GM13976 (cell line): ENCODE measurements at places on chromosomes 12 and 14.

DNA sequence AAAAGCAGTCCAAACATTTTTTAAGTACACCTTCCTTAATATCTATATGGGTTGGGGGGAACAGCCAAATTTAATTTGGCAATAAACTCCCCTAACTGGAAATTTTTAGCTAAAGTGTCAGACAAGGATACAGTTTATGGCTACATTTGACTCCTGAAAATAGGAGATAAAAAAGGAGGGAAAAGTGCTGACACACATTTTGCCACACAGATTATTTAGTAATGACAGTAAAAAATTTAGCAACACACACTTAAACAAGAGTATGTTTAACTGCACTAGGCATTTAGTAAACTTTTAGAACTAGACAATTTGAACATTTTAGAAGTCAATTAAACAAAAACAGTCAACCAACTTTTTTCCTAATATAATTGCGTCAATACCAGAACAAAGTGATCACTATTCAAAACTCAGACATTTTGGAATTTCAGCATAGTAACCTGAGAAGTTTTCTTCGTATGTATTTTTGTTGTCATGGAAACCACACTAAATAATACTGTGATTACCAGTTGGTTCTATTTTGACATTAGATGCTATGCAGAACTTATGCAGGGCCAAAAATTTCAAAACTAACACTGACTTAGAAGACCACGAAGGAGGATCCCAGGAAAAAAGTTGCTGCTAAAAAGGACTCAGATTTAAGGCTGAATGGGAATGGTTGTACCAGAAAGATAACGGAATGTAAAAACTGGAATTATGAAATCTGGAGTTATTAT lies 13.4 kb downstream of the GMFB start:
- DNase-seq: no peak

- DNase-seq: no peak
These were observed 101.2 kb downstream of the AKAP6 start for GRCh38 chr14:32430326-32430725.

GRCh38 chr12:22396735-22397134 lies 62.2 kb upstream of the ST8SIA1 start:
- DNase-seq: no peak

DNA sequence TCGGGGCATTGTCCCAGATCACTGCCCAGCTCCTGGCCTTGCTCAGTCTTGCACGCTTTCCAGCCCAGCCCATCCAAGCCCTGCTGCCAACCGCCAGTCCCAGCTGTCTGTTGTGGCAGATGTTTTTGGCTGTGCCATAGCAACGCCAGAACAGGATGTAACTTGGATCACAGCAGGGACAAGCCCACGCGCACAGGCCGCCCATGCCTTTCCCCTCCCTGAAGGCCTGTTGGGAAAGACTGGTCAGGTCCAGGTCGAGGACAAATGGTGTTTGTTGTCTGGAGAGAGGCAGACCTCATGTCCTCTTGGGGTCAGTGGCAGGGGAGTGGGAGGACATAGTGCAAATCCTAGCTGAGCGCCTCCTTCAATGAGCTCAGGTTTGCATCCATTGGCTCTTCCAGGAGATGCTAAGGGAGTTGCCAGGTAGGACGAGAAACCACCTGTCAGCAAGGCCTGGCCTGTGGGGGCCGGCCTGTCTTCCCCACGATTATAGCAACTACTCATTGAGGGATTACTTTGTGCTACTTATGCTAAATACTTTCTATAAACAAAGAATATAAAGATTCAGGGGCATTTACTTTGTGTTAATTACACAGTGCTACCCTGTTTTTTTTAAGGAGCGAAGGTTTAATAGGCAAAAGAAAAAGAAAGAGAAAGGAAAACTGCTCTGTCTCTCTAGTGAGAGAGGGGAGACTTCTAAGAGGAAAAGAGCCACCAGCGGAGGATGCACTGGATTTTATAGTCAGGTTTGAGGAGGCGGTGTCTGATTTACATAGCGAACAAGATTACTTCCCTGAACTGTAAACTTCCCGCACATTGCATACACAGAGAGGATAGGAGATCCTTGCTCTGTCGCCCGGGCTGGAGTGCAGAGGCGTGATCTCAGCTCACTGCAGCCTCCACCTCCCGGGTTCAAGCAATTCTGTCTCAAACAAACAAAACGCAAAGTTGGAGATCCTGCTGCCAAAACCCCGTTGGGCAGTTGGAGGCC lies 42.8 kb upstream of the CORO1C start:
- DNase-seq: no peak

- DNase-seq: no peak
These were observed 17.3 kb downstream of the VDR start for GRCh38 chr12:47887529-47887928.

DNA sequence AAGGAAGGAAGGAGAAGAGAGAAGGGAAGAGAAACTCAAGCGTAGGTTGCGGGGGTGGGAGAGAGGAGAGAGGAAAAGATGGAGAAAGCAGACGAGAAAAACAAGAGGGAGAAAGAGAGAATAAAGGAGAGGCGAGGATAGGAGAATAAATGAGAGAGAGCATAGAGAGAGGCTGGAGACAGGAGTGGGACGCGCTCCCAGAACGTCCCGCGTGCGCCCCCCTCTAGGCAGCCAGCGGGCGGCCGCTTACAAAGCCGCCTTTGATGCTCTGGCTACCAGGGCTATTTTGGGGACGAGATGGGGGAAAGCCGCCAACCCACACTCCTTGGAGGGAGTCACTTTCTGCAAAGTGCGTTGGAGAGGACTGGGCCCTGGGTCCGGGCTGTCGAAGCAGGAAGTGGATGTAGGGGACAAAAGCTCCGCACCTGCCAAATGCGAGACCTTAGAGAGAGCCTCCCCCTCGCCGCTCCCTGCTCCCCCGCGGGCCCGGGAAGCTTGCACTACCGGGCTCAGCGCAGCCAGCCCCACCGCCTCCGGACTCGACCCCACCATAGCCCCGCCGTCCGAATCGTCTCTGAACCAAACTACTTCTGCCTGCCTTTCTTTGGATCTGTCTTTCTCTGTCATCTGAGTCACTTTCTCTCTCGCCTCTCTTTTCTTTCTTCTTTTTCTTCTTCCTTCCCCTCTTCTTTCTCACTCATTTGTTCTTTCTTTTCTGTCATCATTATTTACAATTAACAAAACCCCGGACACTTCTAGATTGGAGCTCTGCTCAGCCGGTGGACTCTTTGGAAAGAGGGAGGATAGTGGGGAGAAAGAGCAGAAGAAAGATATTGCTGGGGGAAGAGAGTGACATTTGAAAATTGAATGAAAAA lies 8.0 kb downstream of the ASCL1 start:
- DNase-seq: no peak

DNA sequence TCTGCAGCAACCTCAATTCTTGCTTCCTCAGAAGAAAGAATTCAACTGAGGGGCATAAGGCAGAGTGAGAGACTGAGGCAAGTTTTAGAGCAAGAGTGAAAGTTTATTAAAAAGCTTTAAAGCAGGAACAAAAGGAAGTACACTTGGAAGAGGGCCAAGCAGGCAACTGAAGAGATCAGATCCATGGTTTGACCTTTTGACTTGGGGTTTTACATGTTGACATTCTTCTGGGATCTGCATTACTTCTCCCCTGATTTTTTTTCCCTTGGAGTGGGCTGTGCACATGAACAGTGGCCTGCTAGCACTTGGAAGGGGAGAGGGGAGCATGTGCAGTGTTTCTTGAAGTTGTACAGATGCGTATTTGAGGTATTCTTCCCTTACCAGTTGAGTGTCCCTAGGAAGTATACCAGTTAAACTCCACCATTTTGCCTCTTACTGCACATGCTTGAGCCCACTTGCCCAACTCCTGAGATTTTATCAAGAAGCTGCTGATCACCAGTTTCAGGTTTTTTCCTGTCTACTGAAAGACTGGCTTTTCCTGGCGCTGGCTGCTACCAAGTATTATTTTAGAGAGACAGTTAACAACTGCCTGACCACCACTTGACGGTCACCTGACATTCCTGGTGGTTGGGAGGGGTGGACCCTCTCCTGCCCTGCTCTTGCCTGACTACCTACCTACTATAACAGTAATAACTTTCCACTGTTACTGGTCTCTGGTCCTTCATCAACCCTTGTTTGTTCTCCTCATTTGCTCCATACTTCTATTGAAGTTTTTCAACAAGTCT lies 26.0 kb upstream of the TMTC2 start:
- DNase-seq: no peak

DNA sequence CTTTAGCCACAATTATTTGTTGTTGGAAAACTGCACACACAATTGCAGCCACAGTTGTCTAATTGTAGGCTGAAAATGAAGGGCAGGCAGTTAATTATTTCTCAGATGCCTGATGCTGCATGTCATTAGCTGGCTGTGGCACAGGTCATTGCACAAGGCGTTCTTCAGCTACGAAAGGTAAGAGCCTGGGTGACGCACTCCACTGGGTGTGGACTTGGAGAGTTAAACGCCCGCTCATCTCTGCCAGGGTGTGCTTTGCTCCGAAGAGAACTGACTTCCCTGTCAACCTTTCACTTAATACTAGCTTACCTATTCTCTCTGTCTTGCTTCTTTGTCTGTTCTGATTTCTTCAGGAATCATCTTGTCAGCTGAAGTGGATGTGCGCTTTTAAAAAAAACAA lies 91.4 kb upstream of the CPM start:
- DNase-seq: no peak

GRCh38 chr12:68074306-68075027 lies 85.1 kb downstream of the IFNG start:
- DNase-seq: no peak

GRCh38 chr12:15599266-15600037 lies 189.7 kb downstream of the EPS8 start:
- no peak for DNase-seq
